ENCODE measurements at places on chromosomes 5 and 9.

DNA sequence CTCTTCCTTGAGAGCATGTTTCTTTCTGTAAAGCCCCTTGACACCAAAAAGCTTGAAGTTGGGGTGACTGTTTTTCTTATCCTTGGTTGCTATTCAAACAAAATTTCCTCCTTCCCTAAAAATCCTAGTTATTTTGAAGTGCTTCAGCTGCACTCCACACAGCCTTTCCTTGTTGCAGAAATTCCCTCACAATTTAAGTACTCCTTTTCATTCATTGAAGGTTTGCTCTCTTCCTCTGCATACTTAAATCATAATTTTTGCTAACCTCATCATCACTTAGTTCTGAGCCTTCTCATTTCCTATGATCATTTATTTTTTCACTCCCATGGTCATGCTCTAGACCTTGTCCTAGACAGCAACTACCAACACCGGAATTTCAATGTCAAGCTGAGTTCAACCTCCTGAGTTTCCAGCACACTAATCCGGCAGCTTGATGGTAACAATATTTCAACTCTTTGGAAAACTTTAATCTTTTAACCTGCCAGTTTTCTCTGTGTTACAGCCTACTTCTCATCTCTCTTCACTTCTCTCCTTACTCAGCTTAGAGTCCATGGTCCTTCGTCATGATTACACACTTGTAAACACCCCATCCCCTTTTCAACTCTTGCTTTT, 78.7 kb upstream of the ACTBL2 start:
- DNase-seq, result no peak

DNA sequence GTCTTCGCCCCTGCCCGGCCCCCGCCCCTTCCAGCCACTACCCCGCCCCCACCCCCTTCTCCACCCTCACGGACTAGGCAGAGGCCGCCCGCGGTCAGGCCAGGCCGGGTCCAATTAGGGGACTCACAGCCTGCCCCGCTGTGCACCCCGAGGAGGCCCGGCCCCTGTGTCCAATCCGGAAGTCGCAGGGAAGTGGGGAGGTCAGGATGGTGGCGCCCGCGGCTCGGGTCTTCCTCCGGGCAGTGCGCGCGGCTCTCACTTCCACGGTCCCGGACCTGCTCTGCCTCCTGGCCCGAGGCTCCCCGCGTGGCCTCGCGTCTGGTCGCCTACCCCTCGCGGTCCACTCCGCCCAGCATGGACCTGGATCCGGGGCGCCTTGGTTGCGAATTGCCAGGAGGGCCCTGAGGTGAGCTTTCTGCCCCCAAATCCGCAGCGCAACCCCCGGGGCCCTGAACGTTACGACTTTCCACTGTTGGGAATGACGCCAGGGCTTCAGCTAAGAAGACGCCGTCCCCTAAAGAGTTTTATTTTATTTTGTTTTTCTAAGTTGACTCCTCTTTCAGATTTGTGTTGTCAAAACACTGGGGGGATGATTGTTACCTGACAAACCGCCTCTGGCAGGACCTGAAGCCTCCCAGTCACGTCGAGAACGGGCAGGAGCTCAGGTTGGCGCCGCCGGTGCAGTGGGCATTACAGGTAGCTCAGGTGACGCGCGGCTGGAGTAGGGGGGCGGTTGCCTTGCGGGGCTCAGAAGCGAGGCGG, 763 bp upstream of the IRX2 start:
- no peak for DNase-seq

DNA sequence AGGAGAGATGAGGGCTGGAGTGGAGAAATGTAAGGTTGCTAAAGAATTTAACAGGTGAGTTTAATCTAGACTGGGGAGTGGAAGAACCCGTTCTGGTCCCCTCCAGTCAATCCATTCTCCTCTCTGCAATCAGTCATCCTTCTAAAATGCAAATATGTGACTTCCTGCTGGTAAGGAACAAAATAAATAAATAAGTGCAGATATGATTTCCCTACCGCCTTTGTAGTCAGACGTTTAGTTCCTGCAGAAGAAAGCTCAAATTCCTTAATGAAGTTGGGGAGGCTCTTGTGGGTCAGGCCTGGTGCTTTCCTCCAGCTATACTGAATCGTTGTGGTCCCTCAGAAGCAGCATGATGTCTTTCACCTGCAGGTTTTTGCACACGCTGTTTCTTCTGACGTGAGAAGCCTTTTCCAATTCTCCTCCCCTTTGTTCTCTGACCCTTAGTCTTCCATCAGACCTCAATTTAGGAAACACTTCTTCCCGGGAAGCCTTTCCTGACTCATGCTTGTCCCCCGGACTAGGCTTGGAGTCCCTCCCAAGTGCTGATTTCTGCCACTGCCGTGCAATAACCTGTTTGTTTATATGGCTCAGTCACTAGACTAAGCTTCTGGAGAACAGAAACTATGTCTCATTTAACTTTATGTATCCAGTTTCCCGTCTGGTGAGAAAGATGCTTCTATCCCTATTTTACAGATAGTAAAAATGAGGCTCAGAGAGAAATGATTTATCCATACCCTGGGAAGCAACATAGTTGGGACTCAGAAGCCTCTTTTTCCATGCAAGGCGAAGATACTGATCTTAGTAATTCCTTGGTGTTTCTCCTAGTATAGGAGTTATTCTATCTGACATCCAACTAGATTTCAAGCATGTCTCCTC, 1.3 kb downstream of the ATP6V1G1 start:
- DNase-seq, result peak; percentile 29

- no peak for DNase-seq
Observed at GRCh38 chr9:119334745-119335144, 34.5 kb downstream of the BRINP1 start.

DNA sequence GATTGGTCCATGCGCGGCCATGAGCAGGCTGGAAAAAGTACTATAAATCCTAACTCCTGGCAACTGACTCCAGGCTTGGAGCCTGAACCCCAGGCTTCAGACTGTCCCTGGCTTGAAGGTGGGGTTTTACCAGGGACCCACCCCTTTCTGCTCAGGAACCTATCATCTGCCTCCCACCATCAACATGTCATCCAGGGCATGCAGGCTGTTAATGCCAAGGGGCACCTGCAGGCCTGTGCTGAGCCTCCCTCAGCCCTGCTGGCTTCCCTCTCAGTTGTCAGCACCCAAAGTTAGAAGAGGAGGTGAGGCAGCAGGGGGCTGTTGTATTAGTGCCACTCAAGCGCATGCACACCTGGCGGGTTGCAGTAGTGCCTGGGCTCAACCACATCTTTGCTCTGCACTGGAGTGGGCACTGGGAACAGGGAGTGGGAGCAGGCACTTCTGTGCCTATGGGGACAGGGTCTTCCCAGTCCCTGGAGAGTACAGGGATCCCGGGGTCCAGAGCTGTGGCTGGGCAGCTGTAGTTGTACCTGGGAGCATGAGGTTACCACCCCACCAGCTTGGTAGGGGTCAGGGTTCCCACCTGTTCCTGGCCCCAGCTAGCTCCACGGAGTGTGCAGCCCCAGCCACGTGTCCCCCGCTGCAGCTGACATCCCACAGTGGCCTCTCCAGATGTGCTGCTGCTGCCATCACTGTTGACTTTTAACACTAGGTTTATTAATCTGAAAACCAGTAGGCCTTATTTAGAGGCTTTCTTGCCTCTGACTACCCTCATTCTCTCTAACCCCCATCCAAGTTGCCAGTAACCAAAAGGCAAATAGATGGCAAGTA, 306.2 kb upstream of the RIOK2 start:
- no peak for DNase-seq

- DNase-seq, result no peak
Observed at GRCh38 chr5:31847354-31847753, 208.4 kb downstream of the PDZD2 start.

GRCh38 chr9:108478431-108479332, 377.1 kb downstream of the ACTL7B start:
- no peak for DNase-seq

DNA sequence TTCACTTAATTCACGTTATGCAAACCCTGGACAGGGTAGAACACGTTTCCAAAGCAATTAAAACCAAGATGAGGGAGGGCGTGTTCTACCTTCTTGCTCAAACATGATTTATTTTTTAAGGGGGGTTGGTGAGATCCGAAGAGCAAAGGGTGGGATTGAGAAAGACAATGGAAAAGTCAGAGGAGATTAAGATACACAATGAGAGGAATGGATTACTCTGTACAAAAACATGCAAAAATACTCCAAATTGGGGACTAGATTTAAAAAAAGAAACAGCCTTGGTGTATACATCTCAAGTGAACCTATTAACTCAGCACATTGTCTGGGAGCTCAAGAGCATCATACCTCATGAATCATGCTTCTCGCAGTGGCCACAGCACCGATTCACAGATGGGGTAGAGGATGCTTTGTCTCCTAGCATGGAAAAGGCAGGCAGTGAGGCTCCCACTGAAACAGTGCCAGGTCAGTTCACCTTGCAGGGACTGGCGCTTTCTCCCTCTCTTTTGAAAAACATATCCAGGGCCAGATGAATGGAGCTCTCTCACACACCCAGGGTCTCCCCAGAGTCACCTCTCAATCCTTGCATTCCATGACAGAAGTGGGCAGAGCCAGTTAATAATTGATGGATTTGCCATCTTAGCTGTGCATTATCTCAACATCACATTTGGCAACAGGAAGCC, 459.7 kb downstream of the BNC2 start:
- no peak for DNase-seq

DNA sequence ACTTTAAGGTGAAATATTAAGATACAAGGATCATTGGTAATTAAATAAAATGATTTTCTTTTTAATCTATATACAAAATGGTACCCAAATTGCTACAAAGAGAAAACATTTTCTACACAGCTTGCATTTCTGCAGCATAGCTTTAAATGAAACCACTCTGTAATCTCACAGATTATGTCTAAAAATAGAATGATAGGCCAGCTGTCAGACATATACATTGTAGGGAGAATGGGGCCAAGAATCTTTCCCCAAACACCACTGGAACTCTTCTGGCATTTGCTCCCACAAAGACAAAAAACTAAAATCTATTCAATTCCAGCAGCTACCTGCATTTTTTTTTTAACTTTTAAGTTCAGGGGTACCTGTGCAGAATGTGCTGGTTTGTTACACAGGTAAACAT, 124.1 kb upstream of the NR5A1 start:
- no peak for DNase-seq

DNA sequence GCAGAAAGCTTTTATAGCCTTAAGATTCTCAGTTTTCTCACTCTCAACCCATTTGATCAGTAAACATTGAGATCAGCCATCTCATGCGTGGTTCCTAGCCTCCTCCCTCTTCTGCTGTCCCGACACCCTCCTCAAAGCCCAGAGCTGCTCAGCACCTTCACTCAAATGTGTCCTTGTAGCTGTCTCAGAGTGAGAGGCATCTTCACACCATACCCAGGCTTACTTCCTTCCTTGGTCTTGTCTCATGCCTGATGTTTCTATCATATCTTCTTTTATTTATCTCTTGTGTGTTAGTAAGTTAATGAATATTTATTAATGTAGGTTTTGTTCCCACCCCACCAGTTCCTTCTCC, 72.4 kb upstream of the SNX2 start:
- no peak for DNase-seq

DNA sequence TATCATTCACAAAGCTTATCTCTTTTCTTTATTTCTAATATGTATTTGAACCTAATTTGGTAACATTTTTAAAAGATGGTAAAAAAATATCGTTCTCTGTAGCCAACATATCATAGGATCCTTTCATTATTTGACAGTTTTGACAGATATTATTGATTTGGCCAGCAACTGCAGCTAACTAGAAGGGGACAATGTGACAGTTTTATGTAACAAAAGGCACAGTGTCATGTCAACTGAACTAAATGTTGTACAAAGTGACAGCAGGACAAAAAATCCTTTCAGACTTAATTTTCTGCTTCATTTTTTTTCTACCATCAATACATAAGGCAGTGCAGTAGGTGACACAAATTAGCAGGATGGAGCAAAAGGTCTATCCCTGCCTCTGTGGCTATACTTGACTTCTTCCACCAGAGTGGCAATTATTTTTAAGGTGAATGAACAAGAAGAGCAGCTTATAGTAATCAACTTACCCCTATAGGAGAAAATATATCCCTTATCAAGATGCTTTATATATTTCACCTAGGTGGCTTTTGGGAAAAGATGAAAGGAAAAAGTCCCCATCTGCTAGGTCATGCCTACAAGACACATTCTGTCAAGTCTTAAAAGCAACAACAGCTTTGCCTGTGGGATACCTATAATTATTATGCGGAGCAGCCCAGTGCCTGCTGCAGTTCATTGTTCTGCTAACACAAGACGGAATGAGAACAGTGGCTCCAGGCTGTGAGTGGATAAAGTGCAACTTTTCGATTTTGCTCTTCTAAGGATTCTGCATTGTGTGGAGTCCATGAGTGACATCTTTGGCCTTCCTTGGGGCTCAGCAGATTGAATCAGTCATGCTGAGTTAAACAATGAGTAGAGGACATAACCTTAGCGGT, 694.9 kb downstream of the ISL1 start:
- no peak for DNase-seq

DNA sequence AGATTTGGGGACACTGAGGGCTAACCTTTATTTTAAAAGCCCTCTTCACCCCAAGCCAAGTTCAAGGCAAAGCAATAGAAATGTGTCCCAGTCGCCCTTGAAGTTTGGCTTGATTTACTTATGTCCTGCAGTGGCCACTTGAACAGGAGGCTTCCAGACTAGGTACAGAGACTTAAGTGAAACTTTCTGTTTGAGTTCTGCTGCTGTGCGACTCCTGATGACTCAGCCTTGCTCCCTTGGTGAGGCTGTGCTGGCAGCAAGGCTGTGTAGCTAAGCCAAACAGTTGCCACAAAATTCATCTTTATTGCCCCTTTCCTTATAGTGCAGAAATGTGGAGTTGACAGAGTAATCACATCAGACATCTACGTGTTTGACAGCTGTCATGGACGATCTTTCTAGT, 68.8 kb upstream of the NTRK2 start:
- DNase-seq, result no peak

GRCh38 chr5:4553978-4554377, 586.2 kb upstream of the ADAMTS16 start:
- DNase-seq, result no peak

- no peak for DNase-seq
Observed at GRCh38 chr9:86945728-86946200, 1.5 kb downstream of the GAS1 start.

DNA sequence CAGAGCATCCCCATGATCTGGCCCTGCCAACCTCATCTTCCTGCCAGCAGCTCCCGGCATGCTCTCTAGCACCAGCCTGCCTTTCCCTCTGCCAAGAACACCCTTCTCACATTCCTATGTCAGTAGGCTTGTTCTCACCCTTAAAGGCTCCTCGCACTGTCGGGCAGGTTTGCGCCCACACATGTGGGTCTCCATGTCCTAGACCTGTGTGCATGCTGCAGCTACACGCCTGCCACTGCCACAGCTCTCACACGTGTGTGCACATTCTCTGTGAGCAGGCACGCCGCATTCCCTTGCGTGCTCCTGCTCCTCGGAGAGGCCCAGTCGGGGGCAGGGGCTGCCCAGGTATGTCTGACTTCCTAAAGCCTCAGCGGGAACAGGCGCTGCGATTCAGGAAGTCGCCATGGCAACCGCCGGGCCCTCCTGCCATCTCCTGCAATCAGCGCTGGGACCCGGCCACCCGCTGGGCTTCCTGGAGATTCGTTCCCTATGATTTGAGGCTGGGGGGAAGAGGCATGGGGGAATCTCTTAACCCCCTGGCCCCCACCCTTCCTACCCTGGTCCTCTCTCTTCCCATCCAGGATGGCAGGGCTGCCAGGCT, 28.1 kb downstream of the NDUFA8 start:
- DNase-seq, result no peak

- no peak for DNase-seq
Observed at GRCh38 chr9:132939169-132939568, 5.2 kb downstream of the TSC1 start.

GRCh38 chr5:25516141-25516540, 871.4 kb upstream of the CDH10 start:
- no peak for DNase-seq

Measured in CD4-positive, alpha-beta T cell treated with Interleukin-17A for 1 hour (primary cell).